ENCODE measurements at places on chromosomes 12 and 14.
A peak's percentile ranks its signal among the peaks of the same experiment; 100 is the strongest.

DNA sequence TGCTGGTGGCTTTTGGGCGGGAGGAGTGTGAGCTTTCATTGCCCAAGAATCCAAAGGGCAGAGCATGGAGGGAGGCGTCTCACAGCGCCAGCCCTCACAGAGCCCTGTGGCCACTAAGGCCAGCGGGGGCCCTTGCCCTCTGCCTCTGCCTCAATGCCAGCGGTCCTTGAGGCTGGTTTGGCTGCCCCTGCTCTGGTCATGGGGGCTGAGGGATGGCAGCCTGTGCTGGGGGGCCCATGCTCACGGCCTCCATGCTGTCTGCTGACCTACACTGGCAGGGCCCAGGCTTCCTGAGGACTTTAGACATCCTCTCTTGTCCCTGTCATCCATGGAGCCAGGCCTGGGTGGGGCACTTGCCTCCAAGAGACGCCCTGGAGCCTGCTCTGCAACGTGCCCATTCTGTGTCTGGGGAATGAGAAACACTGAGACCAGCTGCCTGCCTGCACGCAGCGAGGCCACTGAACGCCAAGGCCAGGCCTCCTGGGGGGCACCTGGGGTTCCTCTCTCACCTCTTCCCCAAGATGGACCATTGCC is 143.4 kb downstream of the KIF26A start:
- DNase-seq: no peak

DNA sequence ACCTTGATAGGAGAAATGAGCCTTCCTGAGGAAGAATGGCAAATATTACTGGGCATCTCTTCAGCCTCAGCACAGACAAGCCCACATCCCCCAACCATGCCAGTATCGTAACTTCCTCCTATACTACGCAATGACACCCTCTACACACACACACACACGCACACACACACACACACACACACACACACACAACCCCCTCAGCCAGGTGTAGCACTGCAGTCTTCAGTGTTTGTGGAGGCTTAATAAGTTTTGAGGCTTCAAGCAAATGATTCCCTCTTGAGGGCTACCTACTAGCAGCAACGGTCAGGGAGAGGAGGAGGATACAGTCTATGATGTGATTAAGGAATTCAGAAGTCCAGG is 1.6 kb downstream of the DGKA start:
- DNase-seq: peak; percentile 38

DNA sequence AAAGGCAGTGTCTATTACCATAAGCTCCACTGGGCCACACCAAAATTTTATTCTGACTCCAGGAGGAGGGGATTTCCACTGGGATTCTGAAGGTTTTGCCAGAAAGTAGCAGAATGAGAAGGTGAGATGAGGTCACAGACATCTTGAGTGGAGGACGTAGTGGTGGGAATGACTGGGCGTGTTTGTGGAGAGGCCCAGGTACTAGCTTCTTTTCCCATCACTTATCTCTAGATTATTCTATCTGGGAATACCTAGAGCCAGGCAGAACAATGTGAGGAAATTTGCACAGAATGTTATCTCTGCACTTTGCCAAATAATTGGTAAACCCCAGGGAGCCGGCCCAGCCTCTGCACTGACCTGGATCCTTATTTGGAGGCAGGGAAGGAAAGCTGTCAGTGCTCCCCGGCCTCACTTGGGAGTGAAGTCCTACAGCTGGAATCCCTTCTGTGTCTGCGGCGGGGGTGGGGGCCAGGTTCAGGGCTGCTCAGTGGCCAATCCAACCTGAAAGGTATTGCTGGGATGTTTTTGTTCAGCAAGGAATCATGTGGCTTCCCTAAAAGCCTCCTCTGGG is 129.4 kb downstream of the C12orf75 start:
- DNase-seq: no peak

DNA sequence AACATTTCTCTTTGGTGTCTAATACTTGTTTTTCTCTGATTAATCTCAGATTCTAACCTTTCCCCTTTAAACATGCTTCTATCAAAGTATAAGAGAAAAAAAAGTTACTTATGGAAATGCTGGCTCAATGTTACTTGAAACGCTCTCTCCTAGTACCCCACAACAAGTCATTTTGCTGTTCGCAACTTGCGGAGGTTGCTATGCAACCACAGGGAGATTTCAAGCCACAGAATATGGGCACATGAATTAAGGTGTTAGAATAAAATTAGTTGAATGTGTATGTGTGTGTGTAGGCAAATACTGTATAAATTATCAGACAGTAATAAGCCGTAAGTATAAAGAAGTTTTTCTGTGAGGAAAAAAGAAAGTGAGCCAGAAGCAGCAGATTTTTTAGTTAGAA is 80.6 kb downstream of the CCDC59 start:
- no peak for DNase-seq

DNA sequence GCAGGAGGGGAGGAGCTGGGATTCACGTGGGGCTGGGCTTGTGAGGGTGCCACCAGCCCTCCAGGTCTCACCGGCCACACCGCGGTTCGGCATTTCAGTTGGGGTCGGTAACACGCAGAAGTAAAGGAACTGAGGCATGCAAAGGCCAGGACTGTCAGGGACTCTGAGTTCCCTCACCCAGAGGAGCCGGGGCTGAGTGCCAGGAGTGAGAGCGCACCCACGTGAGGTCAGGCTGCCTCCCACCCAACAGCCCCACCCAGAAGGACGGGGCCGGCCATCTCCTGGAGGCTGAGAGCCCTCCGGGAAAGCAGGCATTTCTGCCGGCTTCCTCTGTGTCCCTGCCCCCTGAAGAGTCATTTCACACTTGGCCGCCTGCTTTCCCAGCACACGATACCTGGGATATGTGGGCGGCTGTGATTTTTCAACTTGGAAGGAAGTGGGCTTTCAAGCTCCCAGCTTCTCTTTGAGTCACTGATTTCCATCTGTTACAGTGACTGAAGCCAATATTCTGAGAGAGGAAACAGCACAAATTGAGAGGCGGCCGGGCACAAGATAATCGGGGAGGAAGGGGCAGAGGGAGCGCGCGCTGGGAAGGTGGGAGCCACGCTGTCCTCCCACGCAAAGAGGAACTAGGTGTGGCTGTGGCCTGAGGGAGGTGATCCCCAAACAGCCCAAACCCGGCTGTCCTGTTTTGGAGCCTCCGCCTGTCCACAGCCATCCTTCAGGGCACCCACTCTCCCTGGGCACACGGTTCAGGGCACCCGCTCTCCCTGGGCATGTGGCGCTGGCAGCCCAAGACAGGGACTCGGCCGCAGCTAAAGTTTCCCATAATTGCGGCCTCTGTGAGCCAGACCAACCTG is 19.0 kb downstream of the GALNT9 start:
- no peak for DNase-seq

- no peak for DNase-seq
Measured at GRCh38 chr12:126607157-126607556, 1541.9 kb downstream of the AACS start.

- no peak for DNase-seq
Measured at GRCh38 chr14:102474934-102475333, 34.6 kb downstream of the ANKRD9 start.

DNA sequence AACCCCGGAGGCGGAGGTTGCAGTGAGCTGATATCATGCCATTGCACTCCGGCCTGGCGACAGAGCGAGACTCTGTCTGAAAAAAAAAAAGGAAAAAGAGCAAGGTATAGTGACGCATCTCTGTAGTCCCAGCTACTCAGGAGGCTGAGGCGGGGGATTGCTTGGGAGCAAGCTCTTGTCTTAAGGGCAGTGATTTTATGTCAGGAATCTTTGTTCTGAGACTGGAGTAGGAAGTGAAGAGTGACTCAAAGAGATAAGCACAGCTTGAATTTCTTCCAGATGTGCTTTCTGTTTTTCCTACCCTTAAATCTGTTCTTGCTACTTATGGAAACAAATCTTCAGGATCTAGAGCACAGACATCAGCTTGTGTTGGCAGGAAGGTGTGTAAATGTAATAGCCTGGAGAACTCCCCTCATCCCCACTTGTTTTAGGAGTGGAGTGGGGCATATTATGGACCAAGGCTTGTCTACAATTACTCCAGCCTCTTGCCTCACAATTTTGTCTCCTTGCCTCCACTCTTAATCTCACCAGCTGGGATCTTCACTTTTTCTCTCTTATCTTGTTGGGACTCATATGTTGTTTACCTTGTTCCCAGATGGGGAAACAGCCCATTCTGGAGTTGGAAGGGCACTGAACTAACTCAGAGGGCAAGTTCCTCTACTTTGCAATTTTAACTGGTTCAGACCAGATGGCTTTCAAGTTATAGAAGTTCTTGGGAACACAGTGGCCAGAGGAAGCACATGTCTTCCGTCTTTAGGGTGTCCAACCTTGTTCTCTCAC is 7.5 kb downstream of the TMED2 start:
- no peak for DNase-seq

DNA sequence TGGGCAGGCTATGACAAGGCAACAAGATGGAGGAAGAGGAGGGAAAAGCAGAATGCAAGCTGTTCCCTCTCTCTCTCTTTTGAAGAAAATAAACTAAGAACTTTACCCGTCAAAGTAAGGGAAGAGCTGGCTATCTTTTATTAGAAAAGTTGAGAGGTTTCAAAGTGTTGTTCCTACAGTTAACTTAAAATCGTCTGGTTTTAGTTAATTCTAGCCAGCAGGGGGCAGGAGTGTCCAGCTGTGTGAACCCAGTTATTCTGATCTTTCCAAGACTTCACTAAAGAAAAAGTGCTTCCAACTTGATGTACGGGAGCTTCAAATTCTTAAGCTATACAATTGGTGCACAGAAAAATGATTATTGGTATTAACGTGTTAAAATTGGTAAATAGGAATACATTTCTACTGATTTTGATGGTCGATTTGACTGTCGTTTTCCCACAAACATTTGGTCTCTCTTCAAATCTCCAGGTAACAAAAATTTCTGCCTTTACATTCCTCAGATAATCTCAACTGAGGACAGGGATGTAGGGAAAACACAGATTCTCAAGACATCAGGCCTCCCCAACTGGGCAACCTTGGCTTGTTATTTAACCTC is 28.4 kb upstream of the MON2 start:
- no peak for DNase-seq

- DNase-seq: no peak
Measured at GRCh38 chr12:95699579-95699978, 91.0 kb downstream of the NTN4 start.

- DNase-seq: no peak
Measured at GRCh38 chr12:22250762-22251161, 83.7 kb downstream of the ST8SIA1 start.

- no peak for DNase-seq
Measured at GRCh38 chr12:93192878-93193277, 184.8 kb upstream of the NUDT4 start.

DNA sequence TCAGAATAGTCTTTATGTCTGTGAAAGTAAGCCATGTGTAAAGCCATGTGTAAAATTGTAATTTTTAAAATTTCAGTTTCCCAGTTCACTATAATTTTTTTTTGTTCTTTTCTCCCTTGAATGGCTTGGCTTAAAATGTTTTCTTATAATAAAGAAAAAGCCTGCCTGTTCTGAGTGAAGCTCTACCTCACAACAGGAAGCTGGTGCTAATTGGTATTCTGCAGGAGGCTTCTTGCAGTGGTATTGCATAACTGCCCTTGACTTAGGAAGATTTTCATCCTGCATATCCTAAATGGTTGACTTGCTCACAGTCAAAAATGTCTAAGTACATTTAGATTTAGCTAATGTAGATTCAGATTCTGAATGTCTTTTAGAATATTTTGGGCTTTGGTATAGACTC is 49.5 kb downstream of the ATP2A2 start:
- DNase-seq: no peak

GRCh38 chr12:89417246-89417977 is 65.1 kb upstream of the DUSP6 start:
- DNase-seq: no peak

- DNase-seq: no peak
Measured at GRCh38 chr14:22854963-22855724, 16.4 kb upstream of the LRP10 start.

DNA sequence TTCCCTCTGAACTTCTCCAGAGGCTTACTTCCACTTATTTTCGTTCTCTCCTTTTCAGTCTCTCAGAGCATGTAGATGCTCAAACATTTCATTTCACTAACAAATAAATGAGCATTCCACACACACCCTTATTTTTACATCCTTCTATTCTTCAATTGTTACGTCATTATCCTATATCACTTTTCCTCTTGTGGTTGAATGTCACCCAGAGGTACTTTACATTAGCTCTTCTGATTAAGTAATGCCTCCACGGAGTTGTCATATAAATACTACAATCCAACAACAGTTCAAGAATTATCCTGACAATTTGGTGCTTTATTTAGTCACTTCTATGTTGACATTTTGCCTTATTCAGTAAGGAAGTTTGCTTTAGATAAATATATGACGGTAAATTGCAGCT is 18.4 kb downstream of the FAR2 start:
- no peak for DNase-seq

DNA sequence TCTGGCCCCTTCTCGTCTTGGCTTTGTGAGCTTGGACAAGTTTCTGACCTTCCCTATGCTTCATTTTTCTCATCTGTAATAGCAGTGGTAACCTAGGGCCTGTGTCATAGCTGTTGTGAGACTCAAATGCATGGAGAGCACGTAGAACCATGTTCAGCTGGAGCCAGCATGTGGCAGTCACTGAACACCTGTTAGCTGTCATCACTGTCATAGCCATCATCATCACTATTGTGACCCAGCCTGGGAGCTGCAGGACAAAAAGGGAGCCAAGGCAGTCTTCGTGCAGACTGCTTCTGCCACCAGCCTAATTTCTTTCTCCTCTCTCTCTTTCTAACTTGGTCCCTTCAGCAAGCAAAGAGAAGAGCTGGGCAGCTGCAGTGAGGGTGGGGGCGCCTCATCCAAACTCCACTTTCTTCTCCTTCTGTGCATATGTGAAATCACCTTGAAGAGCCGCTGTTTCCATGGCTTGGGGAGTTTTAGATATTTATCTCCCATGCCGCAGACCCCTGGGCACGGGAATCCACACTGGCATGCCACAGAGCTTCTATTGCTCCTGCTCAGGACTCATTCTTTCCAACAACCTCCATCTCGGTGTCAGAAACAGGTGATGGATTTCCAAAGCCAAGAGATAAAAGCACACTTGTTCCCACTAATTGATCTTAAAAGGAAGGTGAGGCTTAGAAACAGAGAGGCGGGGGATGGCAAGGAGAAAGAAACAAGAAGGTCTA is 87.0 kb downstream of the SRRM4 start:
- no peak for DNase-seq

DNA sequence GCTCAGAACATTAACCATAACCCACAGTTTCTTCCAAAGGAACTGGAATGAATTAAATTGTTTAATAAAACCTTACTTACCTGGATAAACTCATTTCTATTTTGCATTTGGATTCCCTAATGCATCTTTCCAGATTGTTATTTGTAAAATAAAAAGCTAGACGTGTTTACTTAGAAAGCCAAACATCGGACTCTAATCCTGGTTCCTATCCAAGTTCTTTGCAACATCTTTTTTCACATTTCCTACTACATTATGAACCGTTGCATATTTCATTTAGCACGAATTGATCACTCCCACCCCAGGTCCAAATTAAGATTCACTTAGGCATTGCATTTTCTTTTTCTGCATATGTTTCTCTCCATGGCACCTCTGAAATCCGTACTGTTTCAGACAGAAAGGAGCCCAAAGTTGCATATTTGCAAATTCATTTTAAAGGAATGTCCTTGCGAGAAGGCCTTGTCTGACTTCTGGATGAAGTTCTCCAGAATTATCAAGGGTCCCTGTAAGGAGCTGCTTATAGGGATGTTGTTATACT is 164.4 kb upstream of the GSC start:
- no peak for DNase-seq

GRCh38 chr12:90321369-90321768 is 612.7 kb upstream of the ATP2B1 start:
- no peak for DNase-seq

- no peak for DNase-seq
Measured at GRCh38 chr12:111297703-111298426, 71.0 kb downstream of the PHETA1 start.

GRCh38 chr12:60042835-60043234 is 447.0 kb downstream of the SLC16A7 start:
- no peak for DNase-seq
